ENCODE measurements at places on chromosomes 5 and 9.

GRCh38 chr5:170225326-170226128, 7.3 kb upstream of the C5orf58 start:
- DNase-seq, result peak; percentile 81

DNA sequence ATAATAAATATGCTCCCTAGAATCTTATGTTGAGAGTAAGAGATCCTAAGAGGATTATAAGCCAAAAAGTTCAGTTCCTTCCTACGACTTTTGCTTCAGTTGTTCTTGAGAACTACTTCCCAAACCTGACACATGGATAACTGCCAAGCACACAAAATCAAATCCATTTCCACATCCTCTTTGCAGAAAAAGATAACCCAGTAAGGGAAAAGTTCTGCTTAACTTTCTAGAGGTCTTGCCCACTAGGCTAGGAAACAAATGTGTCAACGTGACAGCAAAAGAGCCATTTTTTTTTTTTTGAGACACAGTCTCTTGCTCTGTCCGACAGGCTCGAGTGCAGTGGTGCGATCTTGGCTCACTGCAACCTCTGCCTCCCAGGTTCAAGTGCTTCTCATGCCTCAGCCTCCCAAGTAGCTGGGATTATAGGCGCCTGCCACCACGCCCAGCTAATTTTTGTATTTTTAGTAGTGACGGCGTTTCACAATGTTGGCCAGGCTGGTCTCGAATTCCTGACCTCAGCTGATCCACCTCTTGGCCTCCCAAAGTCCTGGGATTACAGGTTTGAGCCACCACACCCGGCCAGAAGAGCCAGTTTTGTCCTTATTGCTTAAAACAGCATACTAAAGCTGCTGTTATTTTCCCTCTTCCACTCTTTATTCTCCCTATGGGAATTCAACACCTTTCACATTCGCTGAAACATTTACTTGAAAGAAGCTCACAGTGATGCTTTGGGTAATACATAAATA, 24.2 kb downstream of the CSNK1A1 start:
- DNase-seq, result no peak

GRCh38 chr9:16484744-16485143, 385.7 kb downstream of the BNC2 start:
- DNase-seq, result no peak

DNA sequence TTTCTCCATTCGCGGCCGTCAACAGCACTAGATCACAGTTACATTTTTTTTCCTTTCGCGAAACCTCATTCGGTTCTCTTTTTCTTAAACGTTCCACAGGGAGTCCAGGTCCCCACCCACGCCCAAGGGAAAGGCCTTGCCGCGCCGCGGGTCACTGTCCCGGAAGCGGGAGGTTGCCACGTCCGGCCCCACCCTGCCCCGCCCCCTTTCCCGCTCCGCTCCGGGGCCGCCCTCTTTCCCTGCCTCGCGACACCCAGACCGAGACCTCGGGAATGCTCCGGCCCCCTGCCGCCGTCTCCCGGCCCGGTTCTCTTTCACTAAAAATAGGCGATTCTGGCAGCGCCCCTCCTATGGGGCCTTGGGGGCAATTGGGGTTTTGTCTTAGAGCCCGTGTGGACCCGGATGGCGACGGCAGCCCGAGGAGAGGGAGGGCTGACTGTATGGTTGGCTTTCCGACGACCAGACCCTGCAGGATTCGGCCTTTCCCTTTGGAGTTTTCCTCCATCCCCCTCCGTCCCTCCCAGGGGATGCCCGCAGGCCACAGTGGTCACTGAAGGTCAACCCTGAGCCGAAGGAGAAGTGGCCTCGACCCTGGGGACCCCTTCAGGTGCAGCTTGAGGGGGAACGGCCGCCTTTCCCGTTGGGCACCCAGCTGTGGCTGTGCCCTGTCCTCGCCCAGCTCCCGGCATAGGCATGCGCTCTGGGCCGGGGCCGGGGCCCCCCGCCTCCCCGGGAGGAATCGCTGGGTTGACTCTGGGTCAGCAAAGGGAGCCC, 2.8 kb upstream of the RACK1 start:
- peak; percentile 74 for DNase-seq

DNA sequence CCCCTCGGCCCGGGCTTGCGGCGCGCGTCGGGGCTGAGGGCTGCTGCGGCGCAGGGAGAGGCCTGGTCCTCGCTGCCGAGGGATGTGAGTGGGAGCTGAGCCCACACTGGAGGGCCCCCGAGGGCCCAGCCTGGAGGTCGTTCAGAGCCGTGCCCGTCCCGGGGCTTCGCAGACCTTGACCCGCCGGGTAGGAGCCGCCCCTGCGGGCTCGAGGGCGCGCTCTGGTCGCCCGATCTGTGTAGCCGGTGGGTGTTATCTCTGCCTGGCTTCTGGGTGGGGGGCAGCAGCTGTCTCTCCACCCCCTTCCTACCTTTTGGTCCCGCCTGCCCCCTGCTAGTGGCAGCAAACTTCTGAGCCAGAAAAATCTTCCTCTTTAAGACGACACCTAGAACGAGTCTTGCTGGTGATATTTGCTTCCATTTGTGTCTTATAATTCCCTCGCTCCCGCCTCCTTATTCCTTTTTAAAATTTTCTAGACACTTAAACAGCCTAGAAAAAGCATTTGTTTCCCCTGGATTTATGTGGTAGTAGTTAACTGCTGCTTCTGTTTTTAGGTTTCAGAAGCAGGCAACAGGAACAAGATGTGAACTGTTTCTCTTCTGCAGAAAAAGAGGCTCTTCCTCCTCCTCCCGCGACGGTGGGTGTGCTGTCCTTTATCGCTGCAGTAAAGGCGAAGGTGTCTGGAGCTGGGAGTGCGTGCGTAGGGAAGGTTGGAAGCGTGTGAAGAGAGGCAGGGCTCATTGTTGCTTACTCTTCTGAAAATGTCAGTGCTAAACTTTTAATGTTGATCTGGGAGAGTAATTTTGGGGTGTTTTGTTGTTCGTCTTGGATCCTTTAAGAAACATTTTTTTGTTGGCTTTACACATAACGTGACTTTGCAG, 554 bp downstream of the JAK2 start:
- peak; percentile 15 for DNase-seq

DNA sequence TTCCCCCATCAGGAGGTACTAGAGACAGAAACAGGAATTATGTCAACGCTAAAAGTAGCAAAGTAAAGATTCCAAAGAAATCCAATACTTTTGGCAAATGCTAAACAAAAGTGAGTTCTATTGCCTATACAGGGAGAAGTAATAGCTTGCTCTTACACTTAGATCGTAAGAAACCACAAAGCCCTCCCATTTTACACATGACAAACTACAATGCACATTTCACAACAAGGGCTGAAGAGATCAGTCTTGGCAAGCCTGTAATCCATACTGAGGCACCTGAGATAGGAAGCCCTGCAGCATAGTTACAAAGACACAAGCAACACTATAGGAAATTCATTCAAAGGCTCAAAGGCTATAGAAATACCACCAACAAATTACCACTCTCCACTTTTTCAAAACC, 7.7 kb downstream of the HNRNPK start:
- no peak for DNase-seq

GRCh38 chr9:69174616-69175463, 763 bp downstream of the TJP2 start:
- DNase-seq, result no peak

DNA sequence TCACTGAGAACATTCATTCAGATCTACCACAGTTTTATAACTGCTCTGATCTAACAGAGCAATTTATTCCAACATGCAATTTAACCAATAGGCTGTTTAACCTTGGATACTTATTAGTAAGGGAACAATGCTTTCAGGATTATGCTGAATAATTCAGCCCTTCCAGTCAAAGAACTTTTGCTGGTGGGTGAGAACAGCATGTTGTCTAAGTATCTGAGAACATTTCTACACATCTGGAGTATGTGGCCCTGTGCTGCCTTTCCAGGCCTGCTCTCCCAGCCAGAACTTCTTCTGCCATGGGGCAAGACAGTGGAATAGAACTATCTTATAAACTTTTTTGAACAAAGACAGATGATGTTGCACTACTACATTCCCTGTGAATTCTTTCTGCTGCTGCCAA, 55.8 kb downstream of the NFIB start:
- DNase-seq, result no peak

GRCh38 chr5:170886210-170886894, 24.5 kb downstream of the RANBP17 start:
- DNase-seq, result no peak

- no peak for DNase-seq
Observed at GRCh38 chr5:74630453-74631066, 10.0 kb downstream of the ENC1 start.

DNA sequence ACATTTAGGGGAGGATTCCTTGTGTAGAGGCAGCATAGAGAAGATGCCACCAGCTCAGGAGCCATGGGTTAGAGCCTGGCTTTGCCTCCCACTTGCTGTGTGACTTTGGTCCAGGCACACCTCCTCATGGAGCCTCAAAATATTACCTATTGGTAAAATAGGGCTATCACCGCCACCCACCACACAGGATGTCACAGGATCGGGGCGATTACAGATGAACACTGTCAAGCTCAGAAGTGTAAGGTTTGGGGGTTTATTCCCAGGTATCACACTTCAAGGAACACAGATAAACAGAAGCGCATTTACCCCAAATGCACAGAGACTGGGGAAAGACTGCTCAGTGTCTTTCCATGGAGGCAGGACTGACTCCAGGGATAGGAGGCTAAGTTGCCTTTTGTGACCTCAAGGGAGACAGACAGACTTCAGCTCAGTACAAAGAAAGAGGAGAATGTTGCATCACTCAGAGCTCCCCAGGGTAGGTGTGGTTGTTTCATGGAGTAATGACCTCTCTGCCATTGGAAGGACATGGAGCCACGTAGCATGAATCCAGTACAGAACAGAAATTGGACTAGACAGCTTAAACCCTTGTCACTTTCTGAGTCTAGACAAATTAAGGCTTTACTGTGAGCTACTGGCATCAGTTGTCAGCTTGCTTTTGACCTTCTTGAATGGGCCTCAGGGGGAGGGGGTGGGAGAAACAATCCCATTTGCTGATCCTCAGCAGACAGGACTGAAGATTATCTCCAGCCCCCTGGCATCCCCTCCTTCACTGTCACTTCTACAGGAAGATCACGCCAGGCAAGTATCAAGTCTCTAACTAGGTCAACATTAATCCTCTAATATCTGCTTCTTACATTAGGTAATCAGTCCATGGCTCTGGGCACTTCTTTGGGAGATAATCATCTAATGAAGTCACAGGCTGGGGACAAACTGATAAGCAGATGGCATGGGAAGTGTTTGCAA, 6.5 kb downstream of the TRAF1 start:
- DNase-seq, result no peak

DNA sequence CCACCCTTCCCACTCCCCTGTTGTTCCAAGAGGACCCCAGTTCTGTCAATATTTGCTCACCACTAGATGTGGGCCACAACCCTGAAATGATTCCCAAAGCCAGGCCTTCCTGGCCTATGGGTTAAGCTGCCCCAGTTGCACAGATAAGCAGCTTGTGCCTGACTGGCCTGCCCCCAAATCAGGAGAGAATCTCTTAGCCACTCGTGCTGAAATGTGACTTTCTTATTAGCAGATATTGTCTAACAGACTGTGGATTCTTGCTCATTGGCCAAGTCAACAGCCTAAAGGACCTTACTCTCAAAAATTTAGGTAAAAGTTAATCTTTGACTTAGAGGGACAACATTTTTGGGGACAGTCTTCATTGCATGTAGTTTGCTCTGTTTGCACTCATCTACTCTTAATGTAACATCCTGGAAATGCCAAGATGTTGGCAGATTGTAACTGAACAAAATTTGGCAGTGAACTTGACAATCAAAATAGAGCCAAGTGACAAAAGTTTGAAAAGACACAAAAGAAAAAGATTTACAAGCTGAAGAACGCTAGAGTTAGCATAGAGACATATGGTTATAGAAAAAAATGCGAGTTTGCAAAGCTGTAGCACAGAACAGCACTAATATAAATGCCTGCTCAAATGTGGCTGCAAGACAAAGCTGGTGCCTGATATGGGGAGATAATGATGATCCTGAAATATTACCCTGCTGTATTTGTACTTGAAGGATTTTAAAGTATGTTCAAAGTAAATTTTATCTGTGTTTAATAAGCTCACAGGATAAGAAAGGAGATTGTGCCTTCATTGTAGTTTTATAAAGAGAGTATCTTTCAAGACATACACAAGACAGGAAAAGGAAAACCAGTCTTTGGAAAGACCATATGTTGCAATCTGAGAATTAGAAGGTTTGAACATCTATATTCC, 29.0 kb upstream of the FSD1L start:
- no peak for DNase-seq

DNA sequence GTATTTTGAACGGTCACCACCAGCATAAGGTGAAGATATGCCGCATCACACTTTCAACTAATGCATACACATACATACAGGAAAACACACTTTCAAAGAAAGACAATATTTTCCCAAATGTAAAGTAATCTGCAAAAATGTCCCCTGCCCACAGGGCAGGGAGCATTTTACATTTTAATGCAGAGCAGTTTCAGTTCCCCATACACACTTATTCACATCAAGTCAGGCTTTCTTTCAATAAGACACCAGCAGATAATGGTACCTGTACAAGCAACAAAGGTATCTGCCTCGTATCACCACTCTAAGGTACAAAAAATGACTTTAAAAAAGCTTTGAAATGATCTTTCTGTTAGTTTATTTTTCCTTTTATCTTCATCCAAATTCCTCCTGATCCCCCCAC, 247.1 kb upstream of the CCNG1 start:
- DNase-seq, result no peak

DNA sequence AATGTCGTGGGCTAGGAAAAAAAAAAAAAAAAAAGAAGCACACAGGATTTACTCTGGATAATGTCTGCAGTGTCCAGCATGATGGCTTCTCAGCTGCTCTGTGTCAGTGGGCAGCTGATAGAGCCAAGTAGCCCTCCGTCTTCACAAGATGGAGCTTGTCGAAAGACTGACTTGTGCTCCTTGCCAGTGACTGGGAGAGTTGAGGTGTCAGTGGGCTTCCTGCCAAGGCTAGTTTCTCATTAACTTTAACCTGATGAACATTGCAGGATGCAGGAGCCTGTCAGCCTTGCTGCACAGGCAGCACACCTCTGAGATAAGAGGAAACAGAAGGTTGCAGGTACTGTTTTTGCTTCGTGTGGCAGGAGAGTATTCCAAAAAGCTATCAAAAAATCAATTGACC, 171.4 kb upstream of the SGCD start:
- no peak for DNase-seq

DNA sequence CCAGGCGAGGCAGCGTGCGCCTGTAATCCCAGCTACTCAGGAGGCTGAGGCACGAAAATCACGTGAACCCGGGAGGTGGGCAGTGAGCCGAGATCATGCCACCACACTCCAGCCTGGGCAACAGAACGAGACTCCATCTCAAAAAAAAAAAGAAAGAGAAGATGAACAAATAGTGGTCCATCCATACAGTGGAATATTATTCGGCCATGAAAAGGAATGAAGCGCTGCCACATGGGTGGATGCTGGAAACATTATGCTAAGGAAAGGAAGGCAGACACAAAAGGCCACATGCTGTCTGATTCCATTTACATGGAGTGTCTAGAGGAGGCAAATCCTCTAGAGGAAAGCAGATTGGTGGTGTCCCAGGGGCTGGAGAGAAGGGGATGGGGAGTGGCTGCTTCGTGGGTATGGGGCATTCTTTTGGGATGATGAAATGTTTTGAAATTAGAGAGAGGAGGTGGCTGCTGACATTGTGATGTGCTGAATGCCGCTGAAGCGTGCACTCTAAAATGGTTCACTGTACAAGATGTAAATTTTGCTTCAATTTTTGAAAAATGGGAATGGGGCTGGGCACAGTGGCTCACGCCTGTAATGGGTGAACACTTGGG, 17.0 kb downstream of the PLPP7 start:
- no peak for DNase-seq

- no peak for DNase-seq
Observed at GRCh38 chr9:35158501-35159280, 3.1 kb upstream of the UNC13B start.

GRCh38 chr5:16812911-16813310, 123.2 kb downstream of the MYO10 start:
- no peak for DNase-seq
